ENCODE measurements at places on chromosomes 3 and 15.

GRCh38 chr3:148951599-148952361 lies 39.6 kb upstream of the GYG1 start:
- DNase-seq: no peak

- DNase-seq: no peak
Measured at GRCh38 chr15:68106656-68107055, 52.5 kb downstream of the PIAS1 start.

- no peak for DNase-seq
Measured at GRCh38 chr3:132210476-132211346, 106.5 kb upstream of the ACP3 start.

GRCh38 chr3:185153171-185153771 lies 411 bp upstream of the C3orf70 start:
- no peak for DNase-seq

GRCh38 chr15:93074599-93074998 lies 14.4 kb downstream of the RGMA start:
- no peak for DNase-seq

DNA sequence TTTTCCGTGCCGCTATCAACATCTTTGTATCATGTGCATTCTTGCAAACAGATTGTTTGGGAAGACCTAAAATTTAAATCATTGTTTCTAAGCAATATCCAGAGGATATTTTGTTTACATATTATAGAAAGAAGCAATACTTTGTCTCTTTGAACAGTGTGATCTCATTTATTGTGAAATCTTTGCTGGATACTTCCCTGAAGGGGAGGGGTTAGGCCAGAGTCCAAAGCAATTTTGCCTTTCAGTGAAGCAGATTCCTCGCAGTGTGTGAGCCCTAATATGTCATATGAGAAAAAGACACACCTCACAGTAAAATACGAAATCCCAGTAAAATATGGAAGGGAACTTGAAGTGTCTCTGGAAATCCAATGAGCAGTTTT lies 158.7 kb upstream of the SLCO3A1 start:
- no peak for DNase-seq

DNA sequence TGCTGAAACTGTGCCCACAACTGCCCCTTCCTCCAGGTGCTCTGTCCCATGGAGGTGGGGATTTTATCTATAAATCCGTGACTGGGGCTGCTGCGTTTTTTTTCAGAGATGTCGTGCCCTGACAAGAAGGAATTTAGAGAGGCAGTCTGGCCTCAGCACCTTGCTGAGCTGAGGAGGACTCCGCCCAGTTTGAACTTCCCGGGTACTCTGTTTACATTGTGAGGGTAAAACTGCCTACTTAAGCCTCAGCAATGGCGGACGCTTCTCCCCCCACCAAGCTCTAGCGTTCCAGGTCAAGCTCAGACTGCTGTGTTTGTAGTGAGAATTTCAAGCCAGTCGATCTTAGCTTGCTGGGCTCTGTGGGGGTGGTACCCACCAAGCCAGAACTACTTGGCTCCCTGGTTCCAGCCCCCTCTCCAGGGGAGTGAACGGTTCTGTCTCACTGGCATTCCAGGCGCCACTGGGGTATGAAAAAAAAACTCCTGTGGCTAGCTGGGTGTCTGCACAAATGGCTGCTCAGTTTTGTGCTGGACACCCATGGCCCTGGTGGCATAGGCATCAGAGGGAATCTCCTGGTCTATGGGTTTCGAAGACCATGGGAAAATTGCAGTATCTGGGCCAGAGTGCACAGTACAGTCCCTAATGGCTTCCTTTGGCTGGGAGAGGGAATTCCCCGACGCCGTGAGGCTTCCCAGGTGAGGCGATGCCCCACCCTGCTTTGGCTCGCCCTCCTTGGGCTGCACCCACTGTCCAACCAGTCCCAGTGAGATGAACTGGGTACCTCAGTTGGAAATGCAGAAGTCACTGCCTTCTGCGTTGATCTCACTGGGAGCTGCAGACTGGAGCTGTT lies 68.5 kb upstream of the SGO1 start:
- no peak for DNase-seq

- peak; percentile 56 for DNase-seq
Measured at GRCh38 chr3:52001443-52001974, 5.8 kb upstream of the RPL29 start.

DNA sequence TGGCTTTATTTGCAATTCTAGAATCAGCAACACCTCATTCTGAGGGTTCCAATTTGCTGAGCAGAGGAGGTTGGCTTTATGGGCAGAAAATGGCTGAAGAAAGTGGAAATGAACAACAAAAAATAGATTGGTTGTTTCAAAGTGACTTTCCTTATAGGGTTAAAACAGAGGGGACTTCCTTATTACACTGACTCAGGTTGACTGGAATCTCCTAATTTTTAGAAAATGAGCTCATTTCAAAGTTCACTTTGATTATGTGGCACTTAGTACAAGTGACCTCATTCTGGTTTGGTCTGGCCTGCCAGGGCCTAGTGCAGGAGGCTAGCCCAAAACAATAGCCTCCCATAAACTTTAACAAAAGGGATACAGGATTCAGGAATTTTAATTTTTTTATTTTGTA lies 41.4 kb downstream of the NFKBIZ start:
- DNase-seq: no peak

GRCh38 chr3:43870844-43871626 lies 180.3 kb downstream of the ABHD5 start:
- no peak for DNase-seq

GRCh38 chr3:112811131-112811884 lies 35.4 kb downstream of the CD200R1L start:
- no peak for DNase-seq

GRCh38 chr15:91844928-91845327 lies 8.6 kb upstream of the SLCO3A1 start:
- DNase-seq: no peak

GRCh38 chr3:73653877-73654276 lies 29.1 kb upstream of the PDZRN3 start:
- no peak for DNase-seq

DNA sequence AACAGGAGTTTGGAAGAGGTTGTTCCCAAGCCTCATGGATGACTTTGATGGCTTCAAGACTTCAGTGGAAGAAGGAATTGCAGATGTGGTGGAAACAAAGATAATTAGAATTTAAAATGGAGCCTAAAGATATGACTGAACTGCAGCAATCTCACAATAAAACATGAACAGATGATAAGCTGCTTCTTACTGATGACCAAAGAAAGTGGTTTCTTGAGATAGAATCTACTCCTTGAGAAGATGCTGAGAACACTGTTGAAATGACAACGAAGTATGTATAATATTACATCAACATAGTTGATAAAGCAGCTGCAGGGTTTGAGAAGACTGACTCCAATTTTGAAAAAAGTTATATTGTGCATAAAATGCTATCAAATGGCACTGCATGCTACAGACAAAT lies 21.2 kb downstream of the MYO9A start:
- no peak for DNase-seq

DNA sequence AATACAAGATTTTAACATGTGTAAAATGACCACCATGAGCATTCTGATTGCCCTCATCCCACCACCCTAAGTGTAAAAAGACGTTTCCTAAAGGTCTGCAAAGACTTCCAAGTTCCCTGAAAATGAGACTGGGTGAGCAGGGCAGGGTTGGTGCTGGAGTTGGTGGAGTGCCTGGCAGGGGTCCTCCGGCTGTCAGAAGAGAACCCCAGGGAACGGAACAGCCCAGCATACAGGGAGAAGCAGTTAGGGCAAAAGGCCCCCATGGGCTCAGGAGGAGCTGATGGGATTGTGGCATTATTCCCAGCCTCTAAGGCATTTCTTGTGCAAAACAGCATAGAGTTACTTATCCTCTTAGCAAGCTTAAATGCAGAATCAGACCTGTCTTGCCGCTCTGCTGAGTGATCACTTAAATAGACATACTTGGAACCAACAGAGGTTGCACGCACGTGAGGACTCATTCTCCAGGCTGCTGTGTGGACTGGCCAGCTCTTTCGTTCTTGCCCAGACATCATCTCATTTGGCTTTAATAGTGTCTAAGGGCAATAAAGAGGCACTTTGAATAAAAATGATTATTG lies 36.0 kb downstream of the XYLB start:
- DNase-seq: no peak

DNA sequence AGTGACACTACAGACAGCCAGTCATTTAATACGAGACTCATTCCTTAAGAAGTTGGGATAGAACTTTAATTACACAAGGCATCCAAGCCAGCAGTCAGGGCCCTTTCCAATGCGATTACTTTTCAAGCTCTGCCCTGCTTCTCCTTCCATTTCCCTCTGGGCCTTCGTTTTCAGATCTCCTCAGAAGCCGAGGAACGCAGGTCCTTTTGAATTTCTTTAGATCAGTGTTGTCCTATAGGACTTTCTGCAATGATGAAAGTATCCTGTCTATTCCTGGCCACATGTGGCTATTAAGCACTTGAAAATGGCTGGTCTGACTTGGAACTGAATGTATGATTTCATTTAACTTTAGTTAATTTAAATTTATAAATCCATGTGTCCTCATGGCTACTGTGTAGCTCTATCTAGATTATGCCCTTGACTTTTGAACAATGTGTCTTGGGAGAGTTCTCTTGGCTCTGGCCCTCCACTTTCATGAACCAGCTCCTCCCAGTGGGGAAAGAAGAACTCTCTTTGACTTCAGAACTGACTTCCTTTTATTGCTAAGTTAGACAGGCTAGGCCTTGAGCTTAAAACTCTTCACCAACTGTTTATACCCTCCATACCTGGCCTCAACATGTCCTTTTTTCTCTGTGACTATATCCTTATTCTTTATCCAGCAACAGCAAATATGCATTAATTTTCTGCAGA lies 22.6 kb downstream of the TGFBR2 start:
- DNase-seq: no peak

- DNase-seq: no peak
Measured at GRCh38 chr15:70892912-70893560, 410 bp downstream of the LRRC49 start.

- no peak for DNase-seq
Measured at GRCh38 chr3:59186725-59187124, 136.9 kb upstream of the CFAP20DC start.

- DNase-seq: no peak
Measured at GRCh38 chr3:57126244-57126643, 38.9 kb downstream of the IL17RD start.

GRCh38 chr15:84699538-84700191 lies 16.3 kb downstream of the SEC11A start:
- DNase-seq: no peak

DNA sequence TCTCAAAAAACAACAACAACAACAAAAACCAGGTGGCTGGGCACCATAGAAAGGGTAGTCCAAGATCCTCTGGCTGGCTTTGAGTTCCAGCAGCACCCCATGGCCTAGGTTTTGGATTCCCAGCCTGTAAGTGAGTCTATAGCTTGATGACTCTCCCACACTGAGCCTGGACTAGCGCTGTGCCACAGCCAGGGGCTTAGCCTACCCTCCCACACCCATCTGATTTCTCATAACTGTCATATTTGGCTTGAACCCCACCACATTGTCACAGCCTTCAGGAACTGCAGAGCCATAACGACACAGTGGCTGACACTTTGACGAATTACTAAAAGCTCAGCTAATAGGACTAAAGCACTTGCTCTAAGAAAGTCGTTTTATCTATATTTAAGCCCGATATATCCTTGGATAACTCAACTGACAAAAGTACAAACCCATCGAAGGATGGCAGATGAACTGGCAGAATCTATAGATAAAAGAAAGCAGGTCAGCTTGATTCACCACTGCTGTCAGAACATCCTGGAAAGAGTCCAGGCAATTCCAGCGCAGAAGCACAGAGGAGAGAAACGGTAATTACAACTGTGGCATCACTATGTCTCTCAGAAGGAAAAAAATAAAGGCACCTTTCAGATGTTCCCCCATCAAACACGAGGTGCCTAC lies 62.1 kb downstream of the HOMER2 start:
- no peak for DNase-seq
